ENCODE measurements at places on chromosomes 6 and 20.

GRCh38 chr6:53648184-53648943 lies 17.2 kb downstream of the KLHL31 start:
- DNase-seq: no peak

GRCh38 chr6:90162648-90163387 lies 133.8 kb downstream of the BACH2 start:
- DNase-seq: no peak

DNA sequence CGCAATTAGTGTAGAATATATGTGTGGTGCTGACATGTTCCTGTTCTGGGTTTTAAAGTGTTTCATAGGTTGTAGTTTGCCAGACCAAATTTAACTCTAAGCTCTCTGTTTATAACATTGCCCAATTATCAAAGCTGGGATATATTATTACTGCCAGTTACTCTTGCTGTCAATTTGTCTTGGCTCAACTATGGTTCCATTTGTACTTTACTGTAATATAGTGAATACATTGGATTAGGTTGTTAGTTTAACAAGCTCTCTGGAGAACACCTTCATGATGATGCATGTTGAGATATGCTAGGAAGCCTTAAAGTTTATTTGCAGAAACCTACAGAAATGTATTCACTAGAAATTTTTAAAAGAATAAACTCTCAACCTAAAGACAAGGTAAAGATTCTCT lies 259.6 kb downstream of the ZFAND3 start:
- DNase-seq: no peak

DNA sequence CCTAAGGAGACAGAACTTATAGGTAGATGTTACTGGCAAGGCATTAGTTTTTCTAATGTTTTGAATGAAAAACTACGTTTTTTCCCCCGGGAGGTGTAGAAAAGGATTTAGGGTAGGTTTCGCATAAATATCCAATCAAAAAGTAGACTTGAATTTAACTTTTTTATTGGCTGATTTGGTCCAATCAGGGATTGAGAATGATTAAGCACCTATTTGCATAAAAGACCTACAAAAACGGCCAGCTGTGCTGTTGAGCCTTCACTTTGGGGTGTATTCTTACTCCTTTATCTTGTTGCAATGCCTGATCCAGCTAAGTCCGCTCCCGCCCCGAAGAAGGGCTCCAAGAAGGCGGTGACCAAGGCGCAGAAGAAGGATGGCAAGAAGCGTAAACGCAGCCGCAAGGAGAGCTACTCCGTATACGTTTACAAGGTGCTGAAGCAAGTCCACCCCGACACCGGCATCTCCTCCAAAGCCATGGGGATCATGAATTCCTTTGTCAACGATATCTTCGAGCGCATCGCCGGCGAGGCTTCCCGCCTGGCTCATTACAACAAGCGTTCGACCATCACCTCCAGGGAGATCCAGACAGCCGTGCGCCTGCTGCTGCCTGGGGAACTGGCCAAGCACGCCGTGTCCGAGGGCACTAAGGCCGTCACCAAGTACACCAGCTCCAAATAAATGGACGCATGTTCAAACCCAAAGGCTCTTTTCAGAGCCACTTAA lies 113.5 kb upstream of the BTN3A2 start:
- no peak for DNase-seq

DNA sequence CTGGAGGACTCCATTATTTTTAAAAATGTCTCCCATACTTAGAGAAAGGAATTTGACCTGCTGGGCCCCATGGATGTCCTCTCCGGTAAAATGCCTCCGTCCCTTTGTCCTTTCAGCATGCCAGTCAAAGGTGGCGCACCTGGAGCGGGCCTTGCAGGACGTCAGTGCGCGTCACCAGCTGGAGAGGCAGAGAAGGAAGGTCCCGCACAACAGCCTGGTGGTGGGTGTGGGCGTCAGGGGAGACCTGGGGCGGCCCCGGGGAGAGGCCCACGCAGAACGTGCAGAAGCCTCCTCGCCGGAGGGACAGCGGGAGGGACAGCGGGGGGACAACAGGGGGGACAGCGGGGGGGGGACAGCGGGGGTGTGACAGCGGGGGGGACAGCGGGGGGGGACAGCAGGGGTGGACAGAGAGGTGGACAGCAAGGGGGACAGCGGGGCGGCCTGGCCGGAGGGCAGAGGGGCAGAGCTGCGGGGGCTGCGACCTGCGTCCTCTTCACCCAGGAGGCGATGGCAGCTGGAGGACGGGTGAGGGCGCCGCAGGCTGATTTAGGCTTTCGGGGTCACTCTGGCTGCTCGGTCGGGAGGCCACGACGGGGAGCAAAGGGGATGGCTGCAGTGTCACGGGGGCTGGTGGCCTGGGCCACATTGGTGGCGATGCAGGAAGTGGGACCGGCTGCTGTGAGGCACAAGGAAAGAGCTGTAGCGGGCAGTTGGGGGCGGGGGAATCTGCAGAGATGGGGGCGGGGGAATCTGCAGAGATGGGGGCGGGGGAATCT lies 859 bp upstream of the KIF25 start:
- DNase-seq: no peak

DNA sequence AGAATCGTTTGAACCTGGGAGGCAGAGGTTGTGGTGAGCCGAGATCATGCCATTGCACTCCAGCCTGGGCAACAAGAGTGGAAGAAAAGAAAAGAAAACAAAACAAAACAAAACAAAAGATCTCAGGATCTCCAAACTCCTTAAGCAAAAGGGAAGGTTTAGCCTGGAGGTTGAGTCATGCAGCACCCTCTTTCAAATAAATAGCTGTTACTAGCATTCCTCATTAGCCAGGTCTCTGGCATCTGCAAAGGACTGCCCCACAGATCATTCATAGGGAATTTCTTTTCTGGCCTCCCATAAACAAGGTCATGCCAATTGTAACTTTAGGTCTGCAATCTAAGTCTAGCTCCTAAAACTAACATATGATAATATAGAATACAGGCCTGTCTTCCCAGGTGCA lies 37.2 kb downstream of the EDN1 start:
- DNase-seq: no peak

- DNase-seq: no peak
Measured at GRCh38 chr6:56329271-56330050, 82.1 kb upstream of the COL21A1 start.

DNA sequence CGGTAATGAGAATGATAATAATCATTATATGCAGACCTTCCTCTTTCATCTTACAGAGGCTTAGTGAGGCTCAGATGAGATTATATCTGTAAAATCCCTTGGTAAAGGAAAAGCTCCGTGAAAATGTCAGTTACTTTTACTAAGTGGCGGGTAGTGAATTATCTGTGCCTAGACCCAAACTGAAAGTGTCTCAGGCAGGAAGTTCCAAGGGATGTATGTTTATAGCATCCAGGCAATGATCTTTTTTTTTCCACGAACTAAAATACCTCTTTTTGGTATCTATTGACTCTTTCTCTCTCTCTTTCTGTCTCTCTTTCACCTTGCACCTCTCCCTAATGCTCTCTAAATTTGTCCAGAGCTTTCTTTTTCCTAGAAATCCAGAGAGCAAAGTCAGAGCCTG lies 5.0 kb downstream of the TCF21 start:
- no peak for DNase-seq

DNA sequence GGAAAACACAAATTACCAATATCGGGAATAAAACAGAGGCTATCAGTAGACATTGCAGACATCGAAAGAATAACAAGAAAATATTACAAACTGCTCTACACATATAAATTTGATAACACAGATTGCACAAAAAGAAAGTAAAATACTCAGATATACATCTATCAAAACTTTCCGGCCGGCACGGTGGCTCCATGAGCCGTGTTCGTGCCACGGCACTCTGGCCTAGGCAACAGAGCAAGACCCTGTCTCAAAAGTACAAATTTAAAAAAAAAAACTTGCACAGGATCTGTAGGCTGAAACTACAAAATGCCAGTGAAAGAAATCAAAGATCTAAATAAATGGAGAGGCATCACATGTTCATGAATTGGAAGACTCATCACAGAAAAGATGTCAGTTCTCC lies 49.4 kb downstream of the SNX5 start:
- no peak for DNase-seq

DNA sequence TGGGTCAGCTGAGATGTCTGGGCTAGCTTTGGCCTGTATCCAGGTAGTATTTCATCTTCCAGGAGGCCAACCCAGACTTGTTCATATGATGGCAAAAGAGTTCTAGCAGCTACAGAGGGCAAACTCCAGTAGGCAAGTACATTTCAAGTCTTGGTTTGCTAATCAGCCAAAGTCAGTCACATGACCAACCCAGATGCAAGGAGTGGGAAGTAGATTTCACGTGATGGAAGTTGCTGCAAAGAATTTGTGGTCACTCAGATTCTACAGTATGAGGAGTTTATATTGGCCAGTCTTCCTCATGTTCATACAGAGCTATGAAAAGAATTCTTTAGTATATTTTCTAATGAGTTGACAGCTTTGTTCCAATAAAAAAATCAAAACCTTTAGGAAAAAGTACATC lies 101.8 kb downstream of the PHACTR1 start:
- peak; percentile 5 for DNase-seq

GRCh38 chr6:81747327-81747726 lies 5.2 kb downstream of the TENT5A start:
- DNase-seq: no peak

DNA sequence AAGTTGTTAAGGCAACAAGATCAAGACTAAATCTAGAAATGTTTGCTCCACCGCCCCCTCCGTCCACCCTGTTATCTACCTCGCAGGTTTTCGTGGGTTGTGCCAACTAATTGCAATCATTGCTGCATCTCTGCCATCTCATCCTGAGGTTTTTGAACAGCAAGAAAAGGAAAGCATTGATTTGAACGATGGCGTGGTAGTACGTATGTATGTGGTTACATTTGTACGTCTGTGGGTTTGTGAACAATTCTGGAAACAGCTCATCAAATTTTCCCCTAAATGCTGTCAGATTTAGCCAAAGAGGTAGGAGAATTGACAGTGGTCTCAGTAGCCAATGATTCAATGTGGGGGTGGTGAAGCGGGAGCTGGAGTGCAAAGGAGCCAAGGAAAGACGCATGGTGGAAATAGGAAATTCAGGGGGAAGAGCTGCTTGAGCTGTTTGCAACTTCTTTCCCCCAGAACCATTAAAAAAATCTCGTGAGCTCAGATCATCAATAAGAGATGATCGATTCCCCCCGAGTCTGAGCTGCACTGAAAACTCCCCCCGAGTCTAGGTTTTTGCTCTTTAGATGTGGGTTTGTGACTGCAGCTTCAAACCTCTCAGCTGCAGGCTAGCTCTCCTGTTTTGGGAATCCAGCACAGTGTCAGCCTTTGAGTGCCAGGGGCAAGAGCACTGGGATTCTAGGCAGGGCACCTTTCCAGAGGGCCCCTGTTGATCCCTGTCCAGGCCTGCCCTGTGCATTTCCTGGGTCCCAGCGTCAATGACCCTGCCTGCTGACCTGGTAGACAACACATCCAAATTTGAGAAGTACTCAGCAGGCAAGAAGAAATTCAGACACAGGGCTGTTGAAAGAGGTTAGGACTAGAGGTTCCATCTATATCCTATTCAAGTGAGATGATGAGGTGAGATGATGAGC lies 72.6 kb upstream of the LY86 start:
- DNase-seq: no peak

DNA sequence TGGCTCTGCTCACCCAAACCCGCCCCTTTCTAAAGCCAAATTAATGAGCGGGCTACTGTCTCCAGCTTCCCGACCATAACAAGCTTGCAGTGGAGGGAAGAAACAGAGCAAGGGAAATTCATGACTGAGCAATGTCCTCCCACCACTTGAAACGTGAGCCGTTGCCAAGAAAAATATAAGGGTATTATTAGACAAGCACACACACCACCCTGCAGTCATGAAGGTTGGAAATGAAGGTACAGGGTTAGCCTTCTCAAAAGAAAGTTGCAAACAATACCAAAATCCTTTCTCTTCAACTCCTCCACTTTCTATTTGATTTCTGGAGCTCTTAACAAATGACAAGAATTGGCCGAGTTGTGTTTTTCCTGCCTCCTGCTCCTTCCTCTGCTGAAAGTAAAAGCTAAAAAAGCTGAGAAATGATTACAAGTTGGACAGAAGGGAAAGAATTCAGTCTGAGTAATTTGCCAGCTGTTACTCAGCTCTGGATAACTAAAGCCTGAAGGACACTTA lies 151.1 kb upstream of the B3GAT2 start:
- no peak for DNase-seq

DNA sequence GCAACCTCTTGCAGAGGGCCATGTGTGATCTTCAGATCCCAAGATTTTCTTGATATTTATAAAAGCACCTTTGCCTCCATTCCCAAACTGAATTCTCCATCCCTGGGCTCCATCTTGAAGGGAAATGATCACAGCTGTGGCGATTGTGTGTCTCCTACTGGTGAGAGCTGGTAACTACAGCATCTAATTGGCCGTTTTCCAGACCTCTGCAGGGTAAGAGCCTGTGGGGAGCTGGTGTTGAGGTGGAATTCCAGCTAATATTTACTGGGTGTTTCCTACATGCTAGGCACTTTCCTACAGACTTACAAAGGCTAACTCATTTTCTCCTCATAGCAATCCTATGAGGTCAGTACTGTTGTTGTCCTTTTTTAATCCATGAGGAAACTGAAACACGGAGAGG lies 59.2 kb upstream of the FNDC1 start:
- peak; percentile 75 for DNase-seq

- no peak for DNase-seq
Measured at GRCh38 chr6:815348-815738, 122.4 kb upstream of the EXOC2 start.

DNA sequence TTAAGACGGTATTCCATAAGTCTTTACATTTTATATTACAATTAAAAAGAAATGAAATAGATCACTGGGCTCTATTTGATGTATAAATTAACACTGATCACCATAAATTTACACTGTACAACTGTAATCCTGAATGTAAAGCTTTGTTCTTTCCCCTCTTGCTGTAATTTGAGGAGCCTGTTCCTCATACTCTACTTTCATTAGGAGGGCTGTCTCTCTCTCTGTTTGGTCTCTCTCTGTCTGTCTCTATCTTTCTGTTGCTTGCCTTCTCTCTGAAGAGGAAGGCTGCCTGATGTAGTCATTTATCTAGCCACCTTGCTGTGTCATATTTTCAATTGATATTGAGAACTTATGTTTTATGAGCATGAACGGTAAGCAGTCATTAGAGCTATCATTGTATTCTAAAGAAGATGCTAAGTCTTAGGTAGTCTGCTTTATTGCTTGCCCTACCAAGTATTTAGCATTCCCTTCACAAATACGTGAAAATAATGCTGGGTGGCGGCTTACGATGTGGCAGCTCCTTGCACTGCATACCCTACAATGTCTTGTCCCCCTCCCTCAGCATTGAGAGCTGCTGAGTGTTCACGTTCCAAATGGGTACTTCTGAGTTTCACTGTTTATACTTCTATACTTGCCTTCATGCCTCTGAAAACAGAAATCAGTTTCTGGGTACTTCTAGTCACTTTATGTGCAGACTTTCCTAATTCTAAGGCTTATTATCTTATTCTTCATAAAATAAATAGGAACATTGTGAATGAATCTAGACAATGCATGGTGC lies 205.5 kb downstream of the NKAIN2 start:
- no peak for DNase-seq

DNA sequence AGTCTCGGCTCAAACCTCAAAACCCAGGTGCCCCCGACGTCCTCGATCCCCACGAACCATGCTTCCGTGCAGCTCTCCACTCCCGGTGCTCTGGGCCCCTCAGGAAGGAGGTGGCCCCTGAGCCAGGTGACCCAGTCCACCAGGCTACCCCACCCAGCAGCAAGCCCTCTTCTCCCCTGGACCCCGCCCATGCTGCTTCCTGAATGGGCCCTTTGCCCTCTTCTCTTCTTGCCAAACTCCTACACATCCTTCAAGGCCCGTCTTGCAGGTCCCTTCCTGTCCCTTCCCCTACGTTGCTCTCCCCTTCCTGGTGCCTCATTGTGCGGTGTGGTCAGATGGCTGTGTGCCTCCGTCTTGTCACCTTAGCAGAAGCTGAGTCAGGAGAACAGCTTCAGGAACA lies 3.4 kb upstream of the GATA5 start:
- peak; percentile 28 for DNase-seq

GRCh38 chr6:15239616-15240364 lies 6.1 kb upstream of the JARID2 start:
- DNase-seq: no peak

All from KBM-7 (cell line).